Naive B cell (primary cell): ENCODE measurements at places on chromosomes 7 and 10. TPM values are rescaled to one million over a fixed set of nuclear protein-coding genes. Genes with fewer than 3 reads are reported as not detected.

DNA sequence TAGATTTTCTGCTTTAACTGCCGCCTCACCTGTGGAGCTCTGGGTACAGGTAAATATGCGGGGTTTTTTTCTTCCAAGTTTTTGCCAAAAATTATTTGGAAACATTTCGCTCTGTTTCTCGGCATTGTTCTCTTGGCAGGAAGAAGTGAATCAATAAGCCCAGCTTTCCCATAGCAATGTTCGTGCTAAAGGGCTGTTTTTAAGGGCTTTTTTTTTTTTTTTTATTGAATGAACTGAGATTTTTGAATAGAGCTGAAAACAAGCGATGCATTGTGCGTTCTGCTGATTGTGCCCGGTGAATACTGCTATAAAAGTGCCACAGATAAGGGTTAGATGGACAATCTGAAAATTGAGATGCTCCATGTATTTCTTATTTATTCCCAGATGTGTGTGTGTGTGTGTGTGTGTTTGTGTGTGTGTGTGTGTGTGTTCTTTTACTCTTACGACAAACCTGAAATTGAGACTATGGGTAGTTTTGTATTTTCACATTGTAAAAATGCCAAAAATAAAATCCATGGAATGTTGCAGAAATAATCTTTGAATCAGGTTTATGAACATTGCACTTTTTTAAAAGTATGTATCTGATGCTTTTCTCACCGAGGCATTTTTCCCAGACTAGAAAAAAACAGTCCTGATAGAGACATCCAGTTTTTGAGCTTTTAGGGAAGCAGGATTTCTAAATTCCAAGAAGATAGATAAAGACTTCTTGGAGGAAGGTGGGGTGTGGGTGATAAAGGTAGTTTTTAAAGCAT lies 30.5 kb downstream of the KIAA1217 start:
- no peak overlapping the region for H3K4me3 ChIP-seq
- no peak overlapping the region for H3K27ac ChIP-seq
- no peaks in the 10 kb centered on the region for H3K27me3 ChIP-seq
- no peaks in the 10 kb centered on the region for H3K4me1 ChIP-seq
- no peak for DNase-seq
- H3K36me3 ChIP-seq = no peaks in the 10 kb centered on the region

GRCh38 chr10:25815236-25815635 lies 118.8 kb upstream of the MYO3A start:
- peaks cover 35% of the 10 kb centered on the region for H3K27me3 ChIP-seq
- no peak overlapping the region for H3K27ac ChIP-seq
- H3K4me1 ChIP-seq = no peaks in the 10 kb centered on the region
- no peak for DNase-seq
- no peak overlapping the region for H3K4me3 ChIP-seq
- no peaks in the 10 kb centered on the region for H3K36me3 ChIP-seq

DNA sequence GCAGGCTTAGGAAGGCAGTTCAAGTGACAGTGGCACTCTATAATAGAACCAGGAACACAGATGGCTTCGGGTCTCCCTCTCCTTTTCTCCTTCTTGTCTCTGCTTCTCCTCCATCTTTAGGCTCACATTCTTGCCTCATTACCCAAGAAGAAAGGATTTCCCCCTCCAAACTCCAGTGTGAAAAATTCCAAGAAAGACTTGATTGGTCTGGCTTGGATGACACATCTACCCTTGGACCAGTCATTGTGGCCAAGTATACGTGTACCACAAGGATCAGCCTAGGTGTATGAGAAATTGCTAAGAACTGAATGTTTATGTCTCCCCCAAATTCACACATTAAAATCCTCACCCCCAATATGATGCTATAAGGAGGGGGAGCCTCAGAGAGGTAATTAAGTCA lies 53.9 kb downstream of the PRTFDC1 start:
- peaks cover 14% of the 10 kb centered on the region for H3K4me1 ChIP-seq
- no peaks in the 10 kb centered on the region for H3K27me3 ChIP-seq
- no peak overlapping the region for H3K27ac ChIP-seq
- H3K4me3 ChIP-seq = no peak overlapping the region
- H3K36me3 ChIP-seq = peaks cover 4% of the 10 kb centered on the region

DNA sequence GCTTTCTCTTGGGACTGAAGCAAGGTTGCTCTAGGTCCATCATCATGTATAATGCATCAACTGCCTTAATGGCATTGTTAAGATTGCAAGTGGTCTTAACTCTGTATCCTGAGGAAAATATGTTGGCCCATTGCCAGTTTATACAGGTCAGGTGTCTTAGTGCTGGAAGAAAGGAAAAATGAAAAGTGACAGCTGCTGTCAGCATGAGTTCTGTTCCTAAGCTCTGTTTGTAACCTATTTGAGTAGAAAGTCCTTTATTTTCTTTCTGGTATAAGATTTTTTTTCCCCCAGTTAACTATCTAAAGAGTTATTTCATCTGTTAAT lies 127.2 kb downstream of the SRI start:
- DNase-seq = no peak
- H3K27ac ChIP-seq = no peak overlapping the region
- no peak overlapping the region for H3K4me3 ChIP-seq
- H3K27me3 ChIP-seq = no peaks in the 10 kb centered on the region
- H3K36me3 ChIP-seq = no peaks in the 10 kb centered on the region
- H3K4me1 ChIP-seq = no peaks in the 10 kb centered on the region

GRCh38 chr10:44234483-44234875 lies 150.4 kb downstream of the CXCL12 start:
- no peaks in the 10 kb centered on the region for H3K4me1 ChIP-seq
- no peaks in the 10 kb centered on the region for H3K27me3 ChIP-seq
- no peaks in the 10 kb centered on the region for H3K36me3 ChIP-seq
- H3K27ac ChIP-seq = no peak overlapping the region

The LRRTM3 gene
- not detected for polyA plus RNA-seq

The TSPAN12 gene
- polyA plus RNA-seq = not detected
